ENCODE measurements at places on chromosomes 13 and 19.
A peak's percentile ranks its signal among the peaks of the same experiment; 100 is the strongest.

DNA sequence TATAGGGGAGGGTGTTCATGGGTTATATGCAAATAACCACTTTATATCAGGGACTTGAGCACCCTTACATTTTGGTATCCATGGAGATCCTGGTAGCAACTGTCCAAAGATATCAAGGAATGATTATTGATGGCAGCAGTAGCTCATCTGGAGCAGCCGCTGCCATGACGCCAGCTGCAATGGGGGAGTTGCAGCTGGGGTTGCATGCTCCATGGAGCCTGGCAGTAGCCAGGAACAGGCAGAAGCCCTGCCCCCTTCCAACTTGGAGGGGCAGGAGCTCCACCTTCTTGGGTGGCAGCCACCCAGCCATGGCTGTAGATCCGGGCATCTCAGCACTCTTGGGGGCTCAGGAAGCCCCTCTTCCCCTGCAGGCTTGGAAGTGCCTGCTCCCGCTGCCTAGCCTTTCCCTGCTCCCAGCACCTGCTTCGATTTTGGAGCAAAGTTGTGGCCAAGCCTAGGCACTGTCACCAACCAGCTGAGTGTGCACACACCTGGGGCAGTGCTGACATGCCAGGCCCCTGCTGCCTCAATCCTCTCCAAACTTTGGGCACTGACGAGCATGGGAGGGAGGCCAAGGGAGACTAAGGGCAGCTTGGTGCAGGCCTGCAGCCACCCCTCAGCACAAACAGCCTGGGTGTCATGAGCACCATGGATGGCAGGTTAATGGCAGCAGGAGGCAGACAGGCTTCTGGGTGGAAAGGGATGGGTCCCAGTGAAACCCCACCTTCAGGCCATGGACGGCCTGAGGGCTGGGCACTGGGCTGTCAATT lies 235.6 kb upstream of the CSNK1A1L start:
- DNase-seq = no peak

DNA sequence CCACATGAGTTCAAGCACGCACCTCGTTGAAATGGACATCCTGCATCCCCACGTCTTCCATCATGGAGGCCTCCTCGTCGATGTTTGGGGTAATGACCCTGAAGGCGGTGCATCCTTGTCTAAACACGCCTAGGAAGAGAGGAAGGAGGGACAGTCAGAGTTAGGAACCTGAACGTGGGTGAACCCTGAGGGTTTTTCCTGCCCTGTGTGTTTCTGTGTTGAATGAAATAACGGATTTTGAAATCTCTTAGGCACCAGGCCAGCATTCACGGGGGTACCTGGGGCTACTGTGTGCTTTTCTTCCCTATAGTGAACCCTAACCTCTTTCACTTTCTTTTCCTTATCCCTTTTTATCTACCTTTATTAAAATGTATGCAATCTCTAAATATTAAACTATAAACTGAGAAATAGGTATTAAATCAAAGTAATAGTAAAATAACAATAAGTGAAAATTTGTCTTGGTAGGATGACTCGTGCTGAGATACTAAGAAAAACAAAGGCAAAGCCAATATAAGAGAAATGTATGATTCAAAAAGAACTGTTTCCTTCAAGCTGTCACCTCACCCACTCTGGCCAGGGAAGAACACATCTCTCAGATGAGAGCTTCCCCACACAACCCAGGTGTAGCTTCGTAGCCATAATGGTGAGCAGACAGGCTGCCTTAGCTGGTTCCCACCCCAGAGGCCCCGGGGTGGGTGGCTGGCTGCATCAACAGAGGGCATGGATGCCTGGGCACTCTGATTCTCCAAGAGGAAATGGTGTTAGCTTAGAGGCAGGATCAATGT lies 72.1 kb upstream of the SLC15A1 start:
- no peak for DNase-seq

- no peak for DNase-seq
Observed at GRCh38 chr13:34611671-34612070, 330.4 kb upstream of the NBEA start.

GRCh38 chr19:35232912-35233311 lies 4.4 kb upstream of the FAM187B start:
- no peak for DNase-seq

DNA sequence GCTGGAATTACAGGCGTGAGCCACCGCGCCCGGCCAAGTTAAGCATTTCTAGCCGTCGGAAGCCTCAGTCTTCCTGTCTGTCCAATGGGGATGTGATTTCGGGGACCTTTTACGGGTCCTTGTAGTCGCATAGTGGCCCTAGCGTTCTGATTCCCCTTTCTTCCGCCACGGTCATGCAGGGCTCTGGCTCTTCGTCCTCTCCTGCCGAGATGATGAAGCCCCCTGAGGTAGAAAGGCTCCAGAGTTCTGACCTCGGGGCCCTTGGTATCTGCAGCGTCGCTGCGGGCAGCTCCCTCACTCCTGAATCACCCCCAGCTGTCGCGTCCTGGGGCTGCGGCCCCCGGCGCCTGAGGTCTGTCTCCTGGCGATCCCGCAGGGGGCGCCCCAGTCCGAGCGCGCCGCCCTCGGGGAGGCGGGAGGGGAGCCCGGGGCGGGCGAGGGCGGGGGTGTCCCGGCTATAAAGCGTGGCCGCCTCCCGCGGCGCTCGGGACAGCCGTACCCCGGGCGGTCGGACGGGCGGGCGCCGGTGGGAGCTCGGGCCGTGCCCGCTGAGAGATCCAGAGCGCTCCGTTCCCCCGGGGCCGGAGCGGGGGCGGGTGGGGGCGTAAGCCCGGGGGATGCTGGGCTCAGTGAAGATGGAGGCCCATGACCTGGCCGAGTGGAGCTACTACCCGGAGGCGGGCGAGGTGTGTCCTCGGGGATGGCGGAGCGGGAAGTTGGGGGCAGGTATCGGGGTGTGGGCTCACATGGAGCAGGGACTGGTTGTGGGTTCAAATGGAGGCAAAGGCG lies at the start of gene FOXA3:
FOXA3 (plus strand) TSS at position 487 of the 789 bp plus-strand sequence; CDS start at position 618, 131 bp downstream.
- no peak for DNase-seq

DNA sequence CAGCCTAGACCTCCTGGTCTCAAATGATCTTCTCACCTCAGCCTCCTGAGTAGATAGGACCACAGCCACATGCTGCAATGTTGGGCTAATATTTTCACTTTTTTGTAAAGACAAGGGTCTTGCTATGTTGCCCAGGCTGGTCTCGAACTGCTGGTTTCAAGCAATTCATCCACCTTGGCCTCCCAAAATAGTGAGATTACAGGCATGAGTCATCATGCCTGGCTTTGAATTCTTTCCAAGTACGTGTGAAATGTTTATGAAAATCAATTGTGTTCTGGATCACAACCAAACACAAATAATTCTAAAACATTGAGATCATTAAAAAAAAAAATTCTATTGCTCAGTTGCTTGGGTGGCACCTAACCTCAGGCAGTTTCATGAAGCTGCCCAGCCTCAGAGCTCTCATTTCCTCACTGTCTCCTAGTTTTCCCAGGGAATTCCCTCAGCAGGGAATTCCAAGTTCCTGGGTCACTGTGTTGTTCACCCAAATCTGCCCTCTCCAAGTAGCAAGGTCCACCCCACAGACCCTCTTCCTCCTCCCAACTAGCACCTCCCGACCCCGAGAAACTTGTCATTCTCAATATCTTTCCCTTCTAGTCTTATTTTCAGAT lies 44.8 kb downstream of the ING1 start:
- no peak for DNase-seq

- no peak for DNase-seq
Observed at GRCh38 chr13:74264333-74264732, 130.1 kb upstream of the KLF12 start.

DNA sequence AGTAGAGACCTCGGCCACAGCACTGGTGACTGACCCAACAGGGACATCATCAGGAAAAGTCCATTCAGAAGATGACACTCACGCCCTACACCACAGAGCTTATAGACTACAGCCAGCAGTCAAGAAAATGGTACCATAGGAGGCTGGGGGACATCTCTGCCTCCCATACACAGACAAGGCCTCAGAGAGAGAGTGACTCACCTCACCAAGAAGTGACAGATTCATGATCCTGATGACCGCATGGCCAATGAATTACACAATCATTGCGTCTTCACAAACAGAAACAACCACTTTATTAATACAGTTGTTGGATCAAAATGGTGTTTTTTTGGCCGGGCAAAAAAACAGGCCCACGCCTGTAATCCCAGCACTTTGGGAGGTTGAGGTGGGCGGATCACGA lies 260.8 kb upstream of the TSHZ3 start:
- no peak for DNase-seq

DNA sequence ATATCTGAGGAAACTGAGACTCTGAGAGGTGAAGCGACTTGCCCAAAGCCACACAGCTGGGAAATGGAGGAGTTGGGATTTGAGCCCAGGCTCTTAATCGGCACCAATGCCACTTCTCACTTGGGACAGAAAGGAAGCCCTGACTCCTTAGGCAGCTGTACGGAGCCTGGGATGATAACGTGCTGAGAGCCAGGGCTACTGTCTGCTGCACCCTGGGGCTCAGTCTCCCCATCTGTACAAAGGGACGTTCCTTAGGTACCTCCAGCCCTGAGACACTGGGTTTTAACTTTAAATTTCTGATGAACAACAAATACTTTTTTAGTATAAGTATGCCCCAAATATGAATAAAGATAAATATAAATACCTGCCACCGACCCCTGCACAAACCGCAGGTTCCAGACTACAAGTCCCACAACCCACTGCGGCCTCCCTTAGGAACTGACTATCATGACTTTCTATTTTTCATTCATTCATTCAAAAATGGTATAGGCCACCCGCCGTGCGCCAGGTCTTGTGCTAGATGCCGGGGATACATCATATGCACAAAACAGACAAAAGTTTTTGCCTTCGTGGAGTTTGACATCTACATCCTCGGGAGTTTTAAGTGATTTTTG lies 776 bp upstream of the NCLN start:
- peak; percentile 65 for DNase-seq

DNA sequence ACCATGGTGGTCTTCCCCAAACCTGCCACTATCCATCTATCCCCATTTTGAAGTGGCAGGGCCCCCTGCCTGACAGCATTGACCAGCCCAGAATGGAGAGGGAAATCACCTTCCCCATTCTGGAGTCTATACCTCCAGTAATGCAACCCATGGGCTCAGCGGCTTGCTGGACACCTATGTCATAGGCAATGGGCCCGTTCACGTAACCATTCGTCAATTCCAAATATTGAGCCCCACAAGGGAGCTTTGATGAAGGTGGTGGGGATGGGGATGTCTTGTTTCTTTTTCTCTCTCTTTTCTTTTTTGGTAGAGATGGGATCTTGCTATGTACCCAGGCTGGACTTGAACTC lies 63.1 kb downstream of the AP1M1 start:
- DNase-seq = no peak

- DNase-seq = peak; percentile 30
Observed at GRCh38 chr13:40483601-40484000, 182.8 kb downstream of the FOXO1 start.

DNA sequence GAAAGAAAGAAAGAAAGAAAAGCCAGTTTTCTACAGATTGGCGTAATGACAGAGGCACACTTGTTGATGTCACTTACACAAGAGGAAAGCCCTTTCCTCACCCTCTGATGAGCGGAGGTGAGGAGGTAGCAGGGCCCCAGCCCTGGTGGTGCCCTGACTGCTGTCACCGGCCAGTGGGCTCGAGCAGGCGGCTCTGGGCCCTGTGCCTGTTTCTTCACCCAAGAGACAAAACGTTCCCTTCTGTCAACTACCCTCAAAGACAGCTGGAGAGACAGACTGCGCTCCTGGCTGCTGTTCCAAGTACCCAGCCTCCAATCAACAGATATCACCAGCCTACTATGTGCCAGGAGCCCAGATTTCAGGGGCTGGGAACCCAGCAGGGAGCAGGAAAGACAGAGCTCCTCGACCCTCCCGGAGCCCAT lies 10.1 kb downstream of the EPS15L1 start:
- no peak for DNase-seq

DNA sequence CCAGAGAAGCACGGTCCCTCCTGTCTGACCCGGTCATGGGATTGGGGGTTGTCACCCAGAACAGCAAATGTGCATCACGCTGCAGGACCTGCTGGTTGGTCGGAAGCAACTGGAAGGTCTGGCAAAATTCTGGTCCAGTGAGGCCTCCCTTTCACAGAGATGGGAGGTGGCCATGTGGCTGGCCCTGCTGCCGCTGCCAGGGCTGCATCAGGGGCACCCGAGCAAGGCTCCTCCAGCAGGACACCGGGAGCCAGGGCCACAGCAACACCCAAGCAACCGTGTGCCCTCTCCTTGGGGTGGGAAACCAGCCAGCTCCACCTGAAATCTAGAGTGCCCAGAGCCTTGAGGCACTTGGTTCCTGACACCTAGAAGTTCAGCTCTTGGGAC lies 11.5 kb upstream of the GAS6 start:
- no peak for DNase-seq

- no peak for DNase-seq
Observed at GRCh38 chr19:38632476-38633213, 13.7 kb downstream of the EIF3K start.

- DNase-seq = no peak
Observed at GRCh38 chr19:48988860-48989259, 4.2 kb downstream of the GYS1 start.

DNA sequence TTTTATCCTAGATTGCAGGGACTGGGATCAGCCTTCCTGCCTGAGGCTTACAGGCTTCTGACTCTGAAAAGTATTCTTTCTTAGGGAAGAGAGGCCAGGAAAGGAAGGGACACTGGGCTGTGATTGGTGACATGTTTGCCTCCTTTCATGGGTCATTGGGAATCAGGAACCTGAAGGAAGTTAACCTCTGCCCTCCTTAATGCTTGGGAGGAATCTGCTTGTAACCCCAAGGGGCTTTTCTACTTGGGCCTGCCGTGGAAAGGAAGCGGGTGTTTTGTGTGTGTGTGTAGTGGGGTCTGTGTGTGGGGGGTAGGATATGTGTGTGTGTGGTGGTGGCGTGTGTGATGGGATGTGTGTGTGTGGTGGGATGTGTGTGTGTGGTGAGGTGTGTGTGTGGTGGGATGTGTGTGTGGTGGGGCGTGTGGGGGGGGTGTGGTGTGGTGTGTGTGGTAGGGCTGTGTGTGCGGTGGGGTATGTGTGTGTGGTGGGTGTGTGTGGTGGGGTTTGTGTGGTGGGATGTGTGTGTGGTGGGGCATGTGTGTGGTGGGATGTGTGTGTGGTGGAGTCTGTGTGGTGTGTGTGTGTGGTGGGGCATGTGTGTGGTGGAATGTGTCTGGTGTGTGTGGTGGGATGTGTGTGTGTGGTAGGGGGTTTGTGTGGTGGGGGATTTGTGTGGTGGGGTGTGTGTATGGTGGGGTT lies 41.3 kb upstream of the NPAS1 start:
- DNase-seq = no peak

GRCh38 chr19:3096902-3097326 lies 2.8 kb downstream of the GNA11 start:
- DNase-seq = no peak

DNA sequence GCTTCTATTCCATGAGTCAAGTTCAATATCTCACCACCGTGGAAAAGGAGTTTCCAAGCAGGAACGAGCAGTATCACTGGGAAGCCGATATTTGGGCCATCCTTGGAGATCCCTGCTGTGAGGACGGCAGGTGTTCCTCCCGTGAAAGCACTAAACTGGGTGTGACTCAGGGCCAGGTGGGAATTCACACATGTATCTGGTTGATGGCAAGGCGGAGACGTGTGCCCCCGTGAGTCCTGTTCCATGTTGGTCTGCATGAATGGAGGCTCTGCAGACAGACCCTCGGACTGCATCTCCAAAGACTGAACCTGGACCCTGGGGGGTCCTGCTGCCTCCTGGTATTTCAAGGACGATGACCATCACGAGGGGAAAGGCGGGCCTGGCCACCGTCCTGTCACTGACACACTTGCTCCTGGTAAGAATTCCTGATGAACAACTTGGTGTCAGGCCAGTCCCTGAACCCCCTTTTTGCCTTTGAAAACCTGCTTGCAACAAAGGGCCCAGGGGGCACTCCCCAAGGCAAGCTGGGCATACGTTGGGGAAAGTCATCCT lies 22.8 kb upstream of the GAS6 start:
- DNase-seq = no peak

Data from NCI-H1092 (cell line).